ENCODE measurements at places on chromosomes 5 and 9. TPM values are rescaled to one million over a fixed set of nuclear protein-coding genes. Genes with fewer than 3 reads are reported as not detected.

SPAG8 gene
- 0.50 TPM for polyA plus RNA-seq

DNA sequence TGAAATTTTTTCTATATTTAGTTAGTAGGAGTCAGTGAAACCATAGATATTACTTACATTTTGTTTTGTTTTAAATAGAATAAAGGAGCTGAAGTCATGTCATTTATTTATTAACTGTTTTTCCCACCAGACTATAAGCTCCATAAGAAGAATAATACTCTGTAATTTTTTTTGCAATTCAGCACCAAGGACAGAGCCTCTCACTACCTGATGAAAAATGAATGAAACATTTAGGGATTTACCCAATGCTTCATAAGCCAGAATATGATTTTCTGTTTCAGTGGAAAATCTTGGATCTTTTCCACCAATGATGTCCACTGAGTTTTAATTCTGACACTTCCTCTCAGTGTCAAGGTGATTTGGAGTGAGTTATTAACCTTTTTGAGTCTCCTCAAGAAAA, 624.9 kb upstream of the GRAMD2B start:
- no peak for DNase-seq

- no peak for DNase-seq
Measured at GRCh38 chr9:93097511-93098201, 1.6 kb downstream of the CARD19 start.

- DNase-seq = no peak
Measured at GRCh38 chr5:89932771-89933181, 476.8 kb downstream of the CETN3 start.

- DNase-seq = no peak
Measured at GRCh38 chr5:107937204-107937603, 266.5 kb upstream of the EFNA5 start.

- no peak for DNase-seq
Measured at GRCh38 chr9:116144038-116144437, 9.6 kb upstream of the PAPPA start.

DNA sequence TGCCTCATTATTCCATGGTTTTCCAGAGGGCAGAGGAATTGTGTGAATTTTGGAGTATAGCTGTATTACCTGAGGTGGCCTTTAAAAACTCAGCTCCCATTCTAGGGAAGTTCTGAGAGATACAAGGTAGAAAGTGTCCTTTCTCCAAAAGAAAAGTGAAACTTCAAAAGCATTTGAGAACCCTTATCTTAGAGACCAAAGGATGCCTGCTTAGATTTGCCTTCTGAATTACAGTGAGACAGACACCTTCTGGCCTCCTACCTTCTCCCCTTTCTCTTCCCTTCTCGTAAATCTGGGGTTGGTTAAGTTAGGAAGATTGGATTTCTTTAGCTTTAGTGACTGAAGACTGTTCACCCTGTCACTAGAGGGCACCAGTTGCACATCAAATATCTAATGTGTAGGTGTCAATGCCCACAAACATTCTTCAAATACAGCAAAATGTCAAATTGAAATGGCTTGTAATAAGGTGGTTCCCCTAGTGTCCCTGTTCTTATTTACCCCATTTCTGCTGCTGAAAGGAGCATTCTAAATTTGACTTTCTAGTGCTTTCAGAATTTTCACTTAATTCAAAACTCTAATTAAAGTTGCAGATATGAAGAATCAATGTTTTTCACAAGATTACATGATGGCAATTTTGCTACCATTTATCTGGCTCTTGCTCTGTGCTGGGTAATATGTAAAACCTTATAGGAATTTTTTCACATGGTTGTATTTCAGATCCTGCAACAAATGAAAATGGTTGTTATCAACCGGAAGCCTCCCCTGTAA, 46.7 kb downstream of the PRRC1 start:
- DNase-seq = no peak

DNA sequence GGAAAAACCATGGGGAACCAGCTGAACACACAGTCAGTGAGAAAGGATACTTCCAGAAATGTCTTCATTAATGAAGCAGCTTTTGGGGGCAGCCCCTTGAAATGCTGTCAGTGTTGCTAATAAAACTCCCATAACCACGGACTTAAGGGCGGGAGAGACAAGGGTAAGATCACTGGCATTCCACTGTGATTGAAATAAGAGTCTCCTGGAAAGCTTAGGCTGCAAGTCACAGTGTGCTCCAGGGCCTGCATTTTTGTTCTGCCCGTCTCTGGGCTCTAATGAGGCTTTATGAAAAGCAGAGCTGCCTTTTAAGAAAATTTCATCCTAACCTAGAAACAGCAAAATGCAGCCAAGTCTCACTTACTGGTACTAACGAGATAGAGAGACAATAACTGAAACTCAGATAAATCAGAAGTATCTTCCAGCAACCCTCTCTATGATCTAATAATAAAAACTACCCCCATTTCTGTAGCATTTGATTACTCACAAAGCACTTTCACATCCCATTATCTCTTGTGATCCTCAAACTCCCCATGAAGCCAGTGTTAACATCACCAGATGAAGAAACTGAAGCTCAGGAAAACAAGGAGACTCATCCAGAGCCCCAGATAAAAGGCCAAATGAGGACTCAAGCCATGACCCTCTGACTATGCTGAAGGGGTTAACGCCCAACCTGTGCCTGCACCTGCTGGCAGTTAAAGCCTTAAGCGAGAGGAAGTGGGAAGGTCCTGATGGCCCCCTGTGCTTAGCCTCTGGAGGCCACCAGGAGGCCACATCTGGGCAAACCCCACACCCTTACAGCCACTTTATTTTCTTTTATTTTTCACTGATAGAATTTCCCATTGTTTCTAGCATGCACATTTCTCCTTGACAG, 37.5 kb downstream of the SPOCK1 start:
- no peak for DNase-seq

DNA sequence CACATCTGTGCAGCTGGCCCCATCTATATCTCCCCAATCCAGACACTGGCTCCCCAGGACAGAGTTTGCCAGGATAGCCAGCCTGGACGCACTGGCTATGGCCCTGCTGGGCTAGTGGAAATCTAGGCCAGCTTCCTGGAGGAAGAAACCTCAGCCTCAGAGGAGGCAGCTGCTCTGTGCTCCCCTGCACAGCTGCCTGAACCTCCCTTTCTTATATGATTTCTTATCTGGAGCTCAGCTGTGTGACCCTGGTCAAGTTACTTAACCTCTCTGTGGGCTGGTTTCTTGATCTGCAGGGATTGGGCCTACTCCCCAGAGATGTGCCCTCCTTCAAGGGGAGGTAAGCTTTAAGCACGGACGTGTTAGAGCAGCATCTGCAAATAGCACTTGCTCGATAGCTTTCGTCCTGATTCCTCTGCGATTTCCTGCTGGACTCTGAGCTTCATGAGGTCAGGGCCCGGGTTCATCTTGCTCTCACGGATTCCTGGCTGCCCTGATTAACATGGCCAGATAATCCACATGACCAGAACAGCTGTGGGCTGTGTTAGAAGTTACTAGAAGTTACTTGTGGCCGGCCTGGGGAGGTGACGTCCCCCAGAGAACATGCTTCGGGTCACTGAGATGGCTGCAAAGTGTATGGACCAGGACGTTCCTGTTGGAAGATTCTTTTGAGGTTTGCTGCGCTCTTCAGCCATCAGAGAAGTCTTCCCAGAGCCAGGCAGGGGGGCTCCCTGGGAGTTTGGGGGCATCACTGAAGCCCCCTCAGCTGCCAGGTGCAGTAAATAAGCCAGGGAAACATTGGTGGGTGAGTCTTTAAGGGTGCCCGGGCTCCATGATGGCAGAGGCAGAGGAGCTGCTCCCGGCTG, 14.5 kb downstream of the C9orf50 start:
- no peak for DNase-seq
